ENCODE measurements at places on chromosomes 4 and X.

GRCh38 chr4:54332542-54332941 is 103.4 kb downstream of the PDGFRA start:
- no peak for DNase-seq

- no peak for DNase-seq
Observed at GRCh38 chr4:25818876-25819275, 43.9 kb downstream of the SEL1L3 start.

DNA sequence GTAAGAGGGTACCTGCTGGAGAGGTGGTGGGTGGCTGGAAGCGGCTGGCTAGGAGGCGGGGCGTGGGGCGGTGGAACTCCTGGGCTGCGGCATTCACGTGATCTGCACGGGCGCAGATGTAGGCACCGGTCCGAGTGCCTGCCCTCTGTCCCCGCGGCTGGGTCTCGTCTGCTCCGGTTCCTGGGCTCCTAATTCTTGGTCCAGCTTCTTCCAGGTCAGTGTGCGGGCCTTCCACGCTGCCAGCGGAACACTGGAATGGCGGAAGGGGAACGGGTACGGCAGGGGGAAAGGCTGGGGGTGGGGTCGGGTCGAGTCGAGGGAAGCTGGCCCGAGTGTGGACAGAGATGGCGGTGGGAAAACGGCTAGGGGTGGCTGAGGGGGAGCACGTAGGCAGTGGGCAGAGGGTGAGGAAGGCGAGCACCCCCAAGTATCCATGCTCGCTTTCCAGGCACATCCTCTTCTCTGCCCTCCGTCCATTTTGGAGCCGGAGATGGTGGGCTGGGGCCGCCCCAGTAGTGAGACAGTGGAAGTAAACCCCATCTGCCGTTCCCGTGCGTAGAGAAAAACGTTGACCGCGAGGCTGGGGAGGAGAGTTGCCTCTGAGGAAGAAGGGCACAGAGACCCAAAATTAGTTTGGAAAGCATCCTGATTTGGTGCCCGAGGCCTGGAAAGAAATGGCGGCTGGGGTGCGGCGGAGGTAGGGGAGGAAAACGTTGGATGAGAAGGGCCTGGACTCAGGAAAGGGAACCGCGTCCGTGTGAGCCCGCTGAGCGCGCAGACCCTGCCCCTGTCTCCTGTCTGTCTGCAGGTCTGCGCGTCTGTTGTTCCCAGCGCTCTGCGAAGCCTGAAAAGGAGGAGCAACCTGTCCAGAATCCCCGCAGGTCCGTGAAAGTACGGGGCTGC is at the start of gene TCEAL4:
Gene TCEAL4 (plus strand): TSS at position 105 of the 903 bp plus-strand sequence. CDS start 1,161 bp downstream, outside the sequence.
- no peak for DNase-seq

GRCh38 chr4:185730849-185731608 is 81.0 kb downstream of the SORBS2 start:
- DNase-seq: no peak

GRCh38 chr4:3145234-3145924 is 70.9 kb downstream of the HTT start:
- DNase-seq: no peak

GRCh38 chrX:153727123-153727931 is 2.7 kb downstream of the ABCD1 start:
- no peak for DNase-seq

DNA sequence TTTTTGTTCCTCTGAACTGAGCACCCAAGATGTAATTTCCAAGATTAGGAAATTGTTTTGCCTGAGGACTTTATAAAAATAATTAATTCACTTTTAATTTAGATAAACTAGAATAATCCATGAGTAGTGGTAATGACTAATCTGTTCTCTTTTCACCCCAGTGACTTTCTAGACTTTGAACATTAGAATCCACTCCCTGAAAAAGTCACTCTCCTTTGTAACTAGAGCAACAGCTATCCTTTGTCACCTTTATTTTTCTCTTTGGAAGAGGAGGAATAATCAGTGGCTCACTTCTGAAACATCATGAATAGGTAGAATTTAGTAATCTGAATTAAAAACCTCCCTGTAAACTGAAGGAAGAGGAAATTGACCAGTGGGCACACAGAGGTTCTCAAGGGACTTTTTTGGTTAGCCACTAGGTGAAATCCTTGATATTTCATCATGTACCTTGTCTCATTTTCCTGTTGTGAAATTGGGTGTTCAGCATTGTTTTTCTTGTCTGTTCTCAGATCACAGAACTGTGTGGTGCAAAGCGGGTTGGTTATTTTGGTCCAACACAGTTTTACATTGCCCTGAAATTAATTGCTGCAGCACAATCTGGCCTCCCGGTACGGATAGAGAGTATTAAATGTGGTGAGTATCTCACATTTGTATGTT is 59.4 kb downstream of the REPS2 start:
- DNase-seq: no peak

GRCh38 chr4:7374571-7374970 is 60.2 kb downstream of the PSAPL1 start:
- DNase-seq: no peak

GRCh38 chr4:93751411-93751810 is 77.1 kb upstream of the ATOH1 start:
- no peak for DNase-seq

DNA sequence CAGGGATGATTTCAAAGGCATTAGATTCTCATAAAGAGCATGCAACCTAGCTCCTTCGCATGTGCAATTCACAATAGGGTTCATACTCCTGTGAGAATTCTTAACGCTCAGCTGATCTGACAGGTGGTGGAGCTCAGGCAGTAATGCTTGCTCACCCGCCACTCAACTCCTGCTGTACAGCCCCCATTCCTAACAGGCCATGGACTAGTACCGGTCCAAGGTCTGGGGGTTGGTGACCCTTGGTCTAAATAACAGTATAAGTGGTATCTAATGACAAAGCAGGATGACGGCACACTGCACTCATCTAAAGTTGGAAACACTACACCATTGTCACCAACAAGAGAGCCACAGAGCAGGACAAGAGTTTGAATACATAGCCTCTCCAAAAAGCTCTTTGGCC is 28.5 kb downstream of the ADGRA3 start:
- no peak for DNase-seq

DNA sequence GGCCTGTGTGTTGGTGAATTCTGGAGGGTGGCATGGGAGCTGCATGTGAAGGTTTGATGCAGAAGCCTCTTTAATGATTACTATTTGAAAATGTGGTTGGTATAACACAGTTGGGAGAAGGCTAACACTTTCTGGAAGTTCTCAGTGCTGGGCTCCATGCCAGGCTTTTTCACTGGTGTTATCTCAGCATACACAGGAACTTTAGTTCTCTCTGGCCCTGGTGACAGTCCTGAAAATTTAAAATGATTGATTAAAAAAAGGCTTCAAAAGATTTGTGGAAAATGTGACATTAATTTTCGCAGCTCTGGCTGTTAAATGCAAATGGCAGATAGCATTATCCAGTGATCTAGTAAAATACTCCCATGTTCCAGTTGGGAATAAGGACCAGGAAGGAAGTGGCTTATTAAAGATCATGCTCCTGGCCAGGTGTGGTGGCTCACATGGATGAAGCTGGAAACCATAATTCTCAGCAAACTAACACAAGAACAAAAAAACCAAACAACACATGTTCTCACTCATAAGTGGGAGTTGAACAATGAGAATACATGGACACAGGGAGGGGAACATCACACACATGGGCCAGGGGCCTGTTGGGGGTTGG is 36.6 kb downstream of the DIPK2B start:
- DNase-seq: no peak

- no peak for DNase-seq
Observed at GRCh38 chrX:85244450-85245211, 840 bp downstream of the ZNF711 start.

GRCh38 chrX:25531096-25531495 is 515.3 kb upstream of the ARX start:
- no peak for DNase-seq

GRCh38 chrX:144801786-144802185 is 445.5 kb upstream of the SPANXN1 start:
- DNase-seq: no peak

DNA sequence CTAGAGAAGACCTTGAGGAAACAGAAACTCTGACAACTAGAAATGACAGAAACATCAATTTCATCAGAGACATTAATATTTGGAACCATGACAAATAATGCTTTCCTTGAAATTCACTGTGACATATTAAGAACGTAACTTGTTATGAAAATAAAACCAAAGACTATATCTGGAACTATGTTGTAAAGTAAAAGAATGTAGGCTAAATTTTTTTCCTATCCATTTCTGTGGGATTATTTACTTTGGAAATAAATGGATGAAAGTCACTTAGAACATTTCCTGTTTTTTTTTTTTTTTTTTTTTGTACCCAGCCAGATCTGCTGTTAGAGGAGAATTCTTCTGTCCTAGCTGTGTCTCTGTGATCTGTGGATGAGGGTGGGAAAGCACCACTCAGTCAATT is 255.9 kb downstream of the SPRY1 start:
- no peak for DNase-seq

GRCh38 chrX:137052643-137053235 is 18.9 kb upstream of the GPR101 start:
- DNase-seq: peak; percentile 11

- DNase-seq: no peak
Observed at GRCh38 chr4:16489226-16489625, 263.0 kb upstream of the TAPT1 start.

DNA sequence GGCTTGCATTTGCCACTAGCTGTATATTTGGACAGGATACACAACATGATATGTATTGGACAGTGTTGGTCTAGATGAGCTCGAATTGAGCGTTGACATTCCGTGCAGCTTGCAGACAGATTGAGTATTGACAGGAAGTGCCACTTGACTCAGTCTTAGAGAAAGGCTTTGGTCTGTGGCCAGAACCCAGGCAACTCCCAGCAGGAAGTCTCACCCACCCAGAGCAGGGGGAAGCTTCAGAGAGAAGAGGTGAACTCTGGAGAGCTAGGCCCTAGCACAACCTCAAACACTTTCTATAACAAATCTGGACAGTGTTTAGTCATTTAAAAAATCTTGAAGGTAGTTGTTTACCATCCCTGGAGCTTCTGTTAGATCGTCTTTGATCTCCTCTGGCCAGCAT is 280.5 kb downstream of the FBXW7 start:
- no peak for DNase-seq

- no peak for DNase-seq
Observed at GRCh38 chr4:80036949-80037685, 35.9 kb downstream of the ANTXR2 start.

- DNase-seq: no peak
Observed at GRCh38 chr4:155687380-155687982, 20.8 kb downstream of the GUCY1A1 start.

DNA sequence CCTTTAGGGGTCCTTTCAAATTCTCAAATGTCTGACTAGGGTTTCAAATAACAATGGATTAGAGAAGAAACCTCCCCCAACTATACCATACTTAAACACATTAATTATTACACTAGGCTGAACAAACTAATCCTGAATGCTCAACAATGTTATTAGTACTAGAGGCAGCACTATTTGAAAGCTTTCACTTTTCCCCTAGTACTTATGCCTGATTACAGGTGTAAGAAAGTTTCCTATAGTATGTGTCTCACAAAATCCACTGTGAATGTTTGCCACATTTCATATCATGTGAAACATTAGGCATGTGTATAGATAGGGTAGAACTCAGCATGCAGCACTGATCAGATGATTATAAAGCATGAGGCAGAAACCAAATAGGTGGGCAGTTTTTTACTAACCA is 336.2 kb downstream of the ZNF674 start:
- DNase-seq: no peak

- no peak for DNase-seq
Observed at GRCh38 chr4:52371841-52372240, 287.3 kb downstream of the USP46 start.

DNA sequence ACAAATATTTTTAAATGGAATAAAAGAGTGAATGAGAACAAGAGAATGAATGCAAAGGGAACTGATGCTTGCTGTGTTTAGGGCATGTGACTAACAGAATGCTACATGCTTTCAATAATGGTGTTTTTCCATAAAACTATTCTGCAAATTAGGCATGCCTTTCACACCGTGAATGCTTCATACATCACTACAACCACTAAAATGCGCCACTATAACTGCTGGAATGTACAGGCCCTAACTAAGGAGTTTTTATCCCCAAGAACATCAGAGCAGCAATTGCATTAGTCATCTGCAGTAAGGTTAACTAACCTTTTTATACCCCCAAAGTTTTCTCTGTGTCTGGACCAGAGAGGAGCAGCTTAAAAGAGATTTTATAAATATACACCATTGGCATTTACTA is 190.4 kb downstream of the ARAP2 start:
- no peak for DNase-seq

DNA sequence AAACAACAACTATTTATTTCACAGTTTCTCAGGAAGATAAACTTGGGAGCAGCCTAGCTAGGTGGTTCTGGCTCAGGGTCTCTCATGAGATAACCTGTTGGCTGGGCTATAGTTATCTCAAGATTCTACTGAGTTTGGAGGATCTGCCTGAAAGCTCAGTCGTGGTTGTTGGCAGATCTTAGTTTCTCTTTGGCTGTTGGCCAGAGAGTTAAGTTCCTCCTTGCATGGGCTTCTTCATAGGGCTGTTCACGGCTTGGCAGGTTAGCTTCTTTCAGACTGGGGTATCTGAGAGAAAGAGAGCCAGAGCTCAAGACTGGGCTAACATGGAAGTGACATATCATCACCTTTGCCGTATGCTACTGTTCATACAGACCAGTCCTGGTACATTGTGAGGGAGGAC is 28.7 kb downstream of the SEC24B start:
- no peak for DNase-seq

DNA sequence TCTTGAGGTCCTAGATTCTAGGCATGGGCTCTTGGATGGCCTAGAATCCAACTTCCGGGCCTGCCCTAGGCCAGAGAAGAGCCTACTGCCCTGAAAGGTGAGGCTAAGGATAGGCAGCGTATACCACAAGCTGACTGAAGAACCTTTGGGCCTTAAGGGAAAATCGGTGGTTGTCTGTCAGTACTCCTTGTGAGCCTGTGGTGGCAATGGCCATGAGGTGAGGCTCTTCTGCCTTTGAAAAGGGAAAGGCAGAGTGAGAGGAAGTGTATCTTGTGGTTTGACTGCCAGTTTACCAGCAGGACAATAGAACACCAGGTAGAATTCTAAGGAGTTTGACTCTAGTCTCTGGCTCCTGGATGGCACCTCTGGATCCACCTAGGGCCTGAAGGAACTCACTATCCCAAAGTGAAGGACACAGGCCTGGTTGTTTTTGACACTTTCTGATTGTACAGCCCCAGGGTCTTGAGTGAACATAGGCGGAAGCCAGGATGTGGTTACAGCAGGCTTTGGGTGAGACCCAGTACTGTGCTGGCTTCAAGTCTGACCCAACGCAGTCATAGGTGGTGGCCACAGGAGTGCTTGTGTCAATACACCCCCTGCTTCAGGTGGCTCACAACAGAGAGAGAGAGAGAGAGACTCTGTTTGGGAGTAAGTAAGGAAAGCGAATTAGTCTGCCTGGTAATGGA is 20.9 kb downstream of the ITIH6 start:
- DNase-seq: no peak

DNA sequence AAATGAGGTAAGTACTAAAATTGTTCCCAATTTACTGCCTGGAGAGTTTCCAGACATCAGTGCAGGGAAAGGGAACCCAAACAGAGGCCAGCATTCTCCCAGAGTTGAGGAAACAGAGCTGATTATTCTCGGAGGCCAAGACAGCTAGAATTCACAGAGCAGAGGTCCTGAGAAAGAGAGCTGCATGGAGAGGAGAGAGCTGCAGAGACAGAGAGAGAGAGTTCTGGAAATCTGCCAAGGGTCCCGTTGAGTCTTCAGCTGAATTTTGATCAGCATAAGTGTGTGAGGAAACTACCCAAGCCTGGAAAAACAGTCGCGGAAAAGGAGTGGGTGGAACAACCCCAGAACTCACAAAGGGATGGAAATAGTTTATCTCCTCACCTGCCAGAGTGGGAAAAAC is 43.8 kb upstream of the GPR173 start:
- DNase-seq: no peak
